ENCODE measurements at places on chromosomes 3 and 15. TPM values are rescaled to one million over a fixed set of nuclear protein-coding genes. Genes with fewer than 3 reads are reported as not detected.
A peak's percentile ranks its signal among the peaks of the same experiment; 100 is the strongest.

DNA sequence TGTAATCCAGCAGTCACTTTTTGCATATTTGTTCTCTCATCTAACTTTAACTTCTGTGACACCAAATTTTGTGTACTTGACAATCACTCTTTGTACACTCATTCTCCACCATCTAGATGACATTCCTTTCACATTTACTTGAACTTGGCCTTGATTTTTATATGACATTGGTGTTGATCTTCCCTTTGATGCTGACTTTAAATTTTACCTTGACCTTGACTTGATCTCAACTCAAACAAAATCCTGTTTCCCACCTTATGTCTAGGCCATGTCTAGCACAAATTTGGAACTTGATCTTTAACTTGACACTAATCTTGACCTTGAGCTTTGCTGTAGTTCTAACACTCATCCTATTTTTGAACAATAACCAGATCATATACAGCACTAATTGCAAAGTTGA, 33.2 kb downstream of the ROPN1B start:
- H3K27me3 ChIP-seq = peaks cover 10% of the 10 kb centered on the region
- H3K4me3 ChIP-seq = no peak overlapping the region
- no peak for DNase-seq
- no peaks in the 10 kb centered on the region for H3K36me3 ChIP-seq
- H3K27ac ChIP-seq = no peak overlapping the region

GRCh38 chr3:56962922-56963321, 97.5 kb upstream of the SPATA12 start:
- no peak overlapping the region for H3K4me3 ChIP-seq
- H3K27ac ChIP-seq = no peak overlapping the region
- peaks cover 14% of the 10 kb centered on the region for H3K4me1 ChIP-seq
- no peaks in the 10 kb centered on the region for H3K36me3 ChIP-seq

GRCh38 chr15:100849021-100849854, 30.4 kb upstream of the ALDH1A3 start:
- peak overlapping the region; percentile 62 for H3K27ac ChIP-seq
- H3K4me3 ChIP-seq = peak overlapping the region; percentile 75
- no peaks in the 10 kb centered on the region for H3K36me3 ChIP-seq
- DNase-seq = peak; percentile 47
- H3K27me3 ChIP-seq = peaks cover 28% of the 10 kb centered on the region

- H3K4me3 ChIP-seq = no peak overlapping the region
- H3K36me3 ChIP-seq = no peaks in the 10 kb centered on the region
- H3K27me3 ChIP-seq = peaks cover 7% of the 10 kb centered on the region
These were observed 62.2 kb downstream of the UMPS start for GRCh38 chr3:124792341-124793040.

- H3K4me3 ChIP-seq = no peak overlapping the region
- H3K27me3 ChIP-seq = no peaks in the 10 kb centered on the region
- no peaks in the 10 kb centered on the region for H3K4me1 ChIP-seq
- H3K27ac ChIP-seq = no peak overlapping the region
- DNase-seq = no peak
These were observed 32.7 kb downstream of the LRRC3B start for GRCh38 chr3:26655231-26655630.

DNA sequence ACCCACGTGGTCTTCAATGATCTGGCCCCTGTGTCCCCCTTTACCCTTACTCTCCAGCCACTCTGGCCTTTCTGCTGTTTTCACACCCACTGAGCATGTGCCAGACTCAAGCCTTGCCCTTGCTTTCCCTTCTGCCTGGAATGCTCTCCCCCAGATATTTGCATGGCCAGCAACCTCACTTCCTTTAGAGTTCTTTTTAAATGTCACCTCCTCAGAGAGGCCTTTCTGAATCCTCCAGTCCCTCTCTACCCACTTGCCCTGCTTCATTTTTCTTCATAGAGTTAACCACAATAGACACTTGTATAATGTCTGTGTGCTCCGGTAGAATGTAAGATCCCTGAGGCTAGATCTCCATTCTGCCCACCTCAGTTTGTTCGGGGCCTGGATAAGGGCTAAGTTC, 39.4 kb upstream of the TIPARP start:
- H3K36me3 ChIP-seq = no peaks in the 10 kb centered on the region
- H3K4me3 ChIP-seq = no peak overlapping the region
- DNase-seq = no peak
- no peaks in the 10 kb centered on the region for H3K27me3 ChIP-seq
- H3K4me1 ChIP-seq = no peaks in the 10 kb centered on the region

The SST gene
- not detected for total RNA-seq

- peaks cover 4% of the 10 kb centered on the region for H3K4me1 ChIP-seq
- H3K36me3 ChIP-seq = no peaks in the 10 kb centered on the region
- H3K27ac ChIP-seq = no peak overlapping the region
These were observed 10.0 kb downstream of the FAM107A start for GRCh38 chr3:58567251-58567515.

DNA sequence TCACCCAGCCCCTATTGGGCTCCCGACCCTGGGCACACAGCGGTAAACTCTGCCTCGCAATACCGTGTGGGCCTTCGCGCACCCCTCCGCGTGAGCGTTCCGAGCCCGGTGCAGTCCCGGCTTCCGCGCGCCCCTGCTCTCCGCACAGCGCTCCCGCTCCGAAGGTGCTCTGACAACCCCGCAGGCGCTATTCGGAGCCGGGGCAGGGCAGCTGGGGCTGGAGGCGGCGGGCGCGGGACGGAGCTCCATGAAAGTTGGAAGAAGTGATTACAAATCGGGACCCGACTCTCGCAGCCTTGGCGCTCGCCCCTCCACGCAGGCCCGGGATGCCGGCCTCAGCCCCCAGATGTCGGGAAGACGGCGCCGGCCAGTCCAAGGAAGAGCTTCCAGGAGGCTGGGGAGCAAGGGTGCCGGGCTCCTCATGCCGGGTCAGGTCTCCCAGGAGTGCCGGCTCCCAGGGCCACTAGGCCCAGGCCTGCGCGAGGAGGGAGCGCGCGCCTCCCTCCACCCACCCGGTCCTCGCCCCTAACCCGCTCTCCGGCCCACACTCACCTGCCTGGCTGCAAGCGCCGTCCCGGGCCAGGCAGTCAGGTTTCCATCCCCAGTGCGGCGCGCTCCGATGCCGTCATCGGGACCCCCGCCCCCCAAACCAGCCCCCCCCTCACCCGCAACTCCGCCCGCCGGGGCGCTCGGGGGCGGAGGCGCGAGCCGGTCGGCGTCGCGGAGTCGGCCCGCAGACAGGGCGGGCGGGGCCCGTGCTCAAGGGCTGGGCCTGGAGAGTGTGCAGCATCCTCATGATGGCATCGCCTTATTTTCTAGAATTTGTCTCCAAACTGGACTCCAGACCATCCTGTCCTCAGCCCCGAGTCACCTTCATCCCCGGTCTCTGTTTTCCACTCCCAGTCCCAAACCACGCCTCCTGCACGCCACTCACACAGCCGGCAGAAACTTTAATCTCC, at the start of gene KIF7:
TSS of gene KIF7 (minus strand) at position 621 of the 959 bp plus-strand sequence. CDS start 2,537 bp downstream, outside the sequence.
- peak within 1 kb of the TSS; percentile 78 for H3K27ac ChIP-seq
- H3K36me3 ChIP-seq = peaks cover 4% of the 10 kb centered on the region
- peak within 1 kb of the TSS; percentile 71 for H3K4me3 ChIP-seq
- H3K4me1 ChIP-seq = peaks cover 25% of the 10 kb centered on the region

DNA sequence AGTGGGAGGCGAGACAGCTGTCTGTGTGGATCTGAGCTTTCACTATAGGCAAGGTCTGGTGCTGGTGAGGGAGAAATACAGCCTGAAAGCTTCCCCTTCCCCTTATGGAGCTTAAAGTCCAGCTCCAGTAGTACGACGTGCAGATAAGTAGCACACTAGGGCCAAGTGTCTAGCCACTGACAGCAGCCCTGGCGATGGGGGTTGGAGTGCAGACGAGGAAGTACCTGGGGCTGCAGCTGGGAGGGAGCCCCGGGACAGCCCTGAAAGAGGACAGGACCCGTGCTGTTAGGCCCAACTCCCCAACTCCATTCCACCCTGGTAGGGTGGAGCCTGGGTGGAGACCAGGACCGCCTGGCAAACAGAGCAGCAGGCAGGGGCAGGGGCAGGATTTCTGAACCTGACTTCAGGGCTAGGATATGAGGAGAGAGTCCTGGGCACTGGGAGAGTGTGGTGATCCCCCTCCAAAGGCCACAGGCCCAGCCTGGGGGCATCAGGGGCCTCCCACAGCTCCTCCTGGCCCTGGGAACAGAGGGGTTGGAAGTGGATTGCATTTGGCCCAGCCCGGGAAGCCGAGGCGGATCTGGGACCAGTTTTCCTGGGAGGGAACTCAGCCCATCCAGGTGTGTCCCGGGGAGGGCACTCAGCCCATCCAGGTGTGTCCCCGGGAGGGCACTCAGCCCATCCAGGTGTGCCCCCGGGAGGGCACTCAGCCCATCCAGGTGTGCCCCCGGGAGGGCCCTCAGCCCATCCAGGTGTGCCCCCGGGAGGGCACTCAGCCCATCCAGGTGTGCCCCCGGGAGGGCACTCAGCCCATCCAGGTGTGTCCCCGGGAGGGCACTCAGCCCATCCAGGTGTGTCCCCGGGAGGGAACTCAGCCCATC, 42.8 kb downstream of the BDH1 start:
- DNase-seq = no peak
- no peak overlapping the region for H3K4me3 ChIP-seq
- peak overlapping the region; percentile 8 for H3K27ac ChIP-seq
- no peaks in the 10 kb centered on the region for H3K27me3 ChIP-seq
- peaks cover 70% of the 10 kb centered on the region for H3K36me3 ChIP-seq

DNA sequence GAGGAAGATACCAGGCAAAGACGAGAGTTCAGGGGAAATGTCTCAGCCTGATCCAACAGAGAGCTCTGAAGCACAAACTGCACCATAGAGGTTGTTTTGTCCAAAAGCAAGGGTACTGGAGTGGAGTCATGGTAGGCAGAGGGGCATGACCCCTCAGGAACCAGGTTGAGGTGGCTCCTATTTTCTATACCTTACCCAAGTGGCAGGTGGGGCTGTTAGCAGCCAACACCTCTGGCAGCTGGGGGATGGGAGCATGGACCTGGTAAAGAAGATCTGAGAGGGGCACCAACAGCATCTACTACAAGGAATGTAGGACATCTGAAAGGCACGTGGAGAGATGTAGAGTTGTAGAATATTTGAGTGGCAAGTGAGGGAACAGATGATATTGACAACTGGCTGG, 85.2 kb downstream of the GAP43 start:
- H3K4me3 ChIP-seq = no peak overlapping the region
- H3K4me1 ChIP-seq = no peaks in the 10 kb centered on the region
- no peak for DNase-seq
- H3K36me3 ChIP-seq = no peaks in the 10 kb centered on the region
- H3K27ac ChIP-seq = no peak overlapping the region
- H3K27me3 ChIP-seq = peaks cover 29% of the 10 kb centered on the region

GRCh38 chr15:87118435-87118834, 1038.8 kb downstream of the AGBL1 start:
- no peaks in the 10 kb centered on the region for H3K27me3 ChIP-seq
- no peak overlapping the region for H3K27ac ChIP-seq
- H3K4me3 ChIP-seq = no peak overlapping the region
- no peaks in the 10 kb centered on the region for H3K36me3 ChIP-seq
- H3K4me1 ChIP-seq = no peaks in the 10 kb centered on the region
- DNase-seq = no peak

DNA sequence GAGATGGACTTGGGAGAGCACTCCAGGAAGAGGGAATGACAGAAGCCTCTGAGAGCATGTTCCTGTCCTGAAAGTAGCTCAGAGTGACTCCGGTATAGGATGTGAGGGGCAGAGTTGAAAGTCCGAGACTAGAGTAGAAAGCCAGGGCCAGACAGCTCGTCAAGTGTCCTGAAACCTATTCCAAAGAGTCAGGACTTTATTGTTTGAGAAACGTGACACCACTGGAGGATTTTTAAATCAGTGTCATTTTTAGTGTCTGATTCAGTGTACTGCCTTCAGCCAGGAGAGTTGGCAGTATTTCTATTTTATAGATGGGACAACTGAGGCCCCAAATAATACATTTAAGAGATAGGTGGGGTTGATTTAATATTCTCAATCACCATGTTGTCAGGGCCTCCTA, 1.6 kb upstream of the RBMS3 start:
- H3K4me1 ChIP-seq = peaks cover 34% of the 10 kb centered on the region
- H3K36me3 ChIP-seq = no peaks in the 10 kb centered on the region
- H3K4me3 ChIP-seq = no peak overlapping the region
- DNase-seq = no peak
- no peak overlapping the region for H3K27ac ChIP-seq

DNA sequence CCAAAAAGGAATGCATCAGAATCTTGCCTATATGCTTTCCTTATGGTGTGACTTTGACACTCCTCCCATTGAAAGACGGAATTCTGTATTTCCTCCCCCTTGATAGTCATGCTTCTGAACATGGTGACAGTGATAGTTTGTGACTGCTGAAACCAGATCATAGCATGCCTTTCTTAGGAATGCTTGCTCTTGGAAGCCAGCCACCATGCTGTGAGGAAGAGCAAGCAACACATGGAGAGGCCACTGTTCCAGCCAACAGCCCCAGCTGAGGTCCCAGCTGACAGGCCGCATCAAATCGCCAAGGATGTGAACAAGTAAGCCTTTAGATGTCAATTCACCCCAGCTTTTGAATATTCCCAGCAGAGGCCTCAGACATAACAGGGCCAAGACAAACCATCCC, 100.1 kb downstream of the IGF2BP2 start:
- no peaks in the 10 kb centered on the region for H3K36me3 ChIP-seq
- H3K27me3 ChIP-seq = peaks cover 12% of the 10 kb centered on the region
- no peak overlapping the region for H3K27ac ChIP-seq
- no peak overlapping the region for H3K4me3 ChIP-seq

GRCh38 chr15:49339656-49340055, 83.4 kb upstream of the FGF7 start:
- H3K4me3 ChIP-seq = no peak overlapping the region
- no peaks in the 10 kb centered on the region for H3K4me1 ChIP-seq
- H3K27ac ChIP-seq = no peak overlapping the region

GRCh38 chr15:60536314-60536713, 57.4 kb upstream of the ICE2 start:
- H3K4me1 ChIP-seq = peaks cover 33% of the 10 kb centered on the region
- no peak overlapping the region for H3K27ac ChIP-seq
- no peak overlapping the region for H3K4me3 ChIP-seq
- peaks cover 12% of the 10 kb centered on the region for H3K36me3 ChIP-seq
- no peak for DNase-seq
- peaks cover 4% of the 10 kb centered on the region for H3K27me3 ChIP-seq

The GOLGA8S gene
- 0.16 TPM for total RNA-seq

- no peak overlapping the region for H3K27ac ChIP-seq
- peaks cover 8% of the 10 kb centered on the region for H3K4me1 ChIP-seq
- no peak for DNase-seq
These were observed 488 bp downstream of the THSD4 start for GRCh38 chr15:71115567-71116351.

The FBLN2 gene
- not detected for total RNA-seq

- H3K36me3 ChIP-seq = no peaks in the 10 kb centered on the region
- no peak overlapping the region for H3K27ac ChIP-seq
- peaks cover 8% of the 10 kb centered on the region for H3K27me3 ChIP-seq
- H3K4me1 ChIP-seq = peaks cover under 1% of the 10 kb centered on the region
- no peak for DNase-seq
These were observed 254.3 kb downstream of the TLE3 start for GRCh38 chr15:69843276-69843899.

- H3K27ac ChIP-seq = no peak overlapping the region
- H3K36me3 ChIP-seq = peaks cover 35% of the 10 kb centered on the region
- H3K4me1 ChIP-seq = peaks cover 11% of the 10 kb centered on the region
These were observed 38.9 kb downstream of the ABHD2 start for GRCh38 chr15:89127054-89127702.
